NCI-H1105 (cell line): ENCODE measurements at places on chromosomes 11 and 22.

GRCh38 chr11:17840101-17840548 is 105.5 kb downstream of the KCNC1 start:
- DNase-seq = no peak

DNA sequence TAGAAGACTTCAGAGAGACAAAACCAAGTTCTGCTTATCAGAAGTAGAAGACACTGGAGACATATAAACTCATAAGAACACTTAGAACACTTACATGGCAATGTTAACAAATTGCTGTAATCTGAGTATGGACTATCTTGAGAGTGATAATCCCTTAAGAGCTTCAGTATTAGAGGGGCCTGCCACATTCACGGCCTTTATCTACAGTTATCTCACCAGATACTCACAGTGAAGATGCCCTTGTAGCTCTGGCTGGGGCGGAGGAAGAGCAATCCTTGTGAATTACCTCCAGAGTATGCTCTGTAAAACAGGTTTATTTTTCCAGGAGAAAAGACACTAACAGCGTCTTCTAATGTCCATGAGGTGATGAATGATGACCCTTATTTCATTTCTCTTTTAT is 762.8 kb downstream of the FAM181B start:
- DNase-seq = peak; percentile 31

DNA sequence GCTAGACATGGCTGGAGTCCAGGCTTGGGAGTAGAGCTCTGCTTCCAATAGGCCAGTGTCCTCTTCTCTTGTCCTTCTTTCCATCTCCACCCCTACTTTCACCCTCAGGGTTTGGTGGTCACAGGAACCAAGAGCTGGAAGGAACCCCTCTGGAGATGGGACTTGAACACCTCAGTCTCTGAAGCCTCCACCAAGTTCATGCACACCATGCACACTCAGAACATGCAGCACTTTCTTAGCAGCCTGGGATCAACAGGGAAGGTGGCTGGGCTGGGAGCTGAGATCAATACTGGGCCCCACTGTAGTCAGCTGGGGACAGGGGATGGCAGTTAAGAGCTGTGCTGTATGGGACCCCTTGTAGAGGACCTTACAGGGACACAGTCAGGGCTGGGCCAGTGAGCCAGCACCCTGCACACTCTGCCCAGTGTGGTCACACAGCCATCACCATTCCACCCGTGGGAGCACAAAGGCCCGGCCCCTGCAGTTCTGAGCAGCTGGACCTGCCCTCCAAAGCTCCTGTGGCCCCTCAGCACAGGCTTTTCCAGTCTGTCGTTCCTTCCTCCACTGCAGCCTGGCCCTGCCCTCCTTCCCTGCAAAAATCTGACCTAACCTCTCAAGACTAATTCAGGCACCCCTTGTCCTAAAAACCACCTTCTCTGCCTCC is 47.7 kb downstream of the GAB4 start:
- DNase-seq = no peak

GRCh38 chr11:43986881-43987280 is 44.4 kb downstream of the C11orf96 start:
- no peak for DNase-seq

DNA sequence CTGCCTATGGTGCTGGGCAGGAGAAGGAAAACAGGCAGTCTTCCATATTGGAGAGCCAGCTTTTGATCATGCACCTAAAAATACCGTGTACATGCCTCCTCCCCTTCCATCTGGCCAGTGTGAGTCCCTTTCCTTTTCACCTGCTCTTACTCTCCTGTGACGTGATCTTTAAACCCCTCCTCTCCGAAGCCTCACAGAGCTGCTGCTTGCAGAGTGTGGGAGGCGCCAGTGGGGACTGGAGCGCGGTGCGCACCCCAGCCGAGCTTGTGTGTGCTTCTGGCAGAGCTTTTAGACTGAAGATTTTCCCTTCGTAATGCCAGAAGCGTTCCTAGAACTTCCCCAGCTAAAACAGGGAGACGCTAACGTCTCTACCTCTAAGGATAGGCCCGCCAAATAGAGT is 29.8 kb downstream of the MUC6 start:
- DNase-seq = no peak

- DNase-seq = no peak
Measured at GRCh38 chr11:34758262-34758661, 137.4 kb downstream of the EHF start.

- DNase-seq = no peak
Measured at GRCh38 chr11:64801158-64801464, 1.9 kb downstream of the MAP4K2 start.

GRCh38 chr11:5666402-5666793 is 18.5 kb downstream of the TRIM5 start:
- no peak for DNase-seq

DNA sequence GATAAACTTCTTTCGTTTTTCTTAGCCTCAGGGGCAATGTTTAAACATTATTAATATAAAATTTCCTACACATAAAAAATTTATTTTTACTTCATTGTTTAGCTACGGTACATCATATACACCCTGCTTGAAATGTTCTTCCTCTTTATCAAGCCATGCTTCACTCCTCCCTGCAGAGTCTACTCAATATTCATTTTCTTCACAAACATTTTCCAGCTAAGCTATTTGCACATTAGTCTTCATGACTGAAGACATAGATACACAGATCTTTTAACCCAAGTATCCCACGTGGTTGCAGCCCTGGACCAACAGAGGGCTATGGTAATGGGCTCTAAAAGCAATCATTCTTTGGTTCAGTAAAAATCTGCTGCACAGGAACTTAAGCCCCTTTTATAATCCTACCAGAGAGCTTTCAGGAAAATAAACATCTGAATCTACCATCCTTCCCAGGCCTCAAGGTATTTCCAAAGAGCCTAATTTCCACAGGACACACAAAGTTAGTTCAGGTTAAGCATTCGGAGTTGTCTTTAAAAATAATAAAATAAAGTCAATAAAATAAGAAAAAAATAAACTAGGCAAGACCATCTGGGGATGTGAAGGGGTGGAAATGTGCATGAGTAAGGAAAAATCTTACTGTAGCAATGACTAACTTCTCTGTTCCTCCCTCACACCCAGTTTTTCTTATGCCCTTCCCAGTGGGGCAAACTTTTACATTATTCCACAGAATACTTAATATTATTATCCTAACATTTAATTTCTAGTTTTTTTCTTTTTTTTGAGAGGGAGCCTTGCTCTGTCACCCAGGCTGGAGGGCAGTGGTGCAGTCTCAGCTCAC is 21.6 kb upstream of the OR6X1 start:
- DNase-seq = no peak

DNA sequence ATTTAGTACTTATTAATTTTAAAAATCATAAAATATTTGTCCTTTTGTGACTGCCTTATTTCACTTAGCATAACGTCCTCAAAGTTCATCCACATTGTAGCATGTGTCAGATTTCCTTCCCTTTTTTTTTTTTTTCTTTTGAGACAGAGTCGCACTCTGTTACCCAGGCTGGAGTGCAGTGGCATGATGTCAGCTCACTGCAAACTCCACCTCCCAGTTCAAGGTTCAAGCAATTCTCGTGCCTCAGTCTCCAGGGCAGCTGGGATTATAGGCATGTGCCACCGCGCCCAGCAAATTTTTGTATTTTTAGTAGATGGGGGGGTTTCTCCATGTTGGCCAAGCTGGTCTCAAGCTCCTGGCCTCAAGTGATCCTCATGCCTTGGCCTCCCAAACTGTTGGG is 10.6 kb downstream of the RAB6A start:
- no peak for DNase-seq

DNA sequence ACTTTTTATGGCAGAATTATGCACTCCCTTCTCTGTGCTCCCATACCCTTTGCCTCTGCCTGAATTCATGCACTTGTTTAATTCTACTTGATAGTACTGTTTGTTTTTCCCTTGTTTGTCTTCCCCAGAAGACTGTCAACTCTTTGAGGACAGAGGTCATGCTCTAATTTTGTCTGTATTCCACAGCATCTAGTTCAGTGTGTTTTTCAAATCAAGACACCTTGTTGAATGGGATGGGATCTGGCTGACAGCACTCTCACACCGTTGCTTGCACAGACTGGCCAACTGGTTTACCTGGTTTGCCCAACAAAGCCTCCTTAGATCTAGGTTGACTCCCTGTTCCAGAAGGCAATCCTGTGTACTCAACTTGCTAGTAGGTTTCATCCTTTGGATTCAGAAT is 121.2 kb upstream of the TIMP3 start:
- no peak for DNase-seq

DNA sequence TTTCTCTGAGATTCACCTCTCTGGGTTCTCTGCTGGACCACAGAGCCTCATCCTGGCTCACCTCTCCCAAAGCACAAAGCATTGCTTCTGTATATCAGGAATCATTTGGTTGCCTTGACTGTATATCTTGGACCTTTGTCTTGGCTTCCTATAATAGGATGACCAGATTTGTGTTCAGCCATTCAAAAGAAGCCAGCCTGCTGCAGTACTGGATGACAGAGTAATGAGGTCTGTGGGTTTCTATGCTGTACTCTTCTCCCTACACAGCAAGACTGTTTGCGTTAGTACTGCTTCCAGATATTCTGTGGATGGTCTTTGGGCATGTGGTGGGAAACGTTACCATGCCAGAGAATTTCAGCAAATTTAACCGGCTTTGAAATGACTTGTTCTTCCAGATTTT is 39.8 kb downstream of the ARFGAP2 start:
- no peak for DNase-seq

- no peak for DNase-seq
Measured at GRCh38 chr11:35180317-35181233, 41.6 kb downstream of the CD44 start.

GRCh38 chr22:19789406-19789805 is 28.8 kb downstream of the TBX1 start:
- DNase-seq = no peak

- no peak for DNase-seq
Measured at GRCh38 chr11:32428665-32429303, 6.6 kb downstream of the WT1 start.

GRCh38 chr22:39039306-39040126 is 1.1 kb upstream of the APOBEC3F start:
- DNase-seq = no peak

- no peak for DNase-seq
Measured at GRCh38 chr11:134276396-134277182, 410 bp downstream of the GLB1L3 start.

DNA sequence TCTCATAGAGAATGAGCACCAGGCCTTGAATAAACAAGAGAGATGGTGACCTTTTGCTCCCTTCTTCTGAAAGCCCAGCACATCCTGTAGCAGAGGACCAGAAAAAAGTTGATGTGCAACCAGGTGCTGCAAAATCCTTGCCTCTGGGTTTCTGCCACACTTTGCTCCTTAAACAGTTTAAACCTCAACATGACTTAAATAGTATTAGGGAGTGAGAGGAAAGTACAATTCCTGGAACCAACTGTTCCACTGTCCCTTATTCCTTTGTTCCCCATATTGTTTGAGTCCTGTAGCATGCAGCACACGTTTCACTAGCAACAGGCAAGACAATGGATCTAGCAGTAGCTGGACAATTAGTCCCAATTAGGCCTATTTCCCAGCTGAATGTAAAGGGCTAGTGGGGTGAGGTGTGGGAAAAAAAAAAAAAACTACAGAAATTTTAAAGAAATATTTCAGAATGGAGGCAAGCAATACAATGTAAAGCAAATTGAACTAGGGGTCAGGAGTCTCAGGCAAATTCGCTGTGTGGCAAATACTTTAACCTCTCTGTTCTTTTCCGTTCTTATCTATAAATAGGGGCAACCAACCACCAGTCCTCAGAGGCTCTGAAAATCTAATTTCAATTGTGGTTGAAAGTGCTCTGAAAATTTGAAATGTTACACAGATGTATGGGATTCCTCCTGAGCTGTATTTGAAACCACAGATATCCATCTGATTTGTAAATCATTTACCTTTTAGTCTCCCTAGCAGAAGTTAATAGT is 6.6 kb downstream of the MPPED2 start:
- no peak for DNase-seq

DNA sequence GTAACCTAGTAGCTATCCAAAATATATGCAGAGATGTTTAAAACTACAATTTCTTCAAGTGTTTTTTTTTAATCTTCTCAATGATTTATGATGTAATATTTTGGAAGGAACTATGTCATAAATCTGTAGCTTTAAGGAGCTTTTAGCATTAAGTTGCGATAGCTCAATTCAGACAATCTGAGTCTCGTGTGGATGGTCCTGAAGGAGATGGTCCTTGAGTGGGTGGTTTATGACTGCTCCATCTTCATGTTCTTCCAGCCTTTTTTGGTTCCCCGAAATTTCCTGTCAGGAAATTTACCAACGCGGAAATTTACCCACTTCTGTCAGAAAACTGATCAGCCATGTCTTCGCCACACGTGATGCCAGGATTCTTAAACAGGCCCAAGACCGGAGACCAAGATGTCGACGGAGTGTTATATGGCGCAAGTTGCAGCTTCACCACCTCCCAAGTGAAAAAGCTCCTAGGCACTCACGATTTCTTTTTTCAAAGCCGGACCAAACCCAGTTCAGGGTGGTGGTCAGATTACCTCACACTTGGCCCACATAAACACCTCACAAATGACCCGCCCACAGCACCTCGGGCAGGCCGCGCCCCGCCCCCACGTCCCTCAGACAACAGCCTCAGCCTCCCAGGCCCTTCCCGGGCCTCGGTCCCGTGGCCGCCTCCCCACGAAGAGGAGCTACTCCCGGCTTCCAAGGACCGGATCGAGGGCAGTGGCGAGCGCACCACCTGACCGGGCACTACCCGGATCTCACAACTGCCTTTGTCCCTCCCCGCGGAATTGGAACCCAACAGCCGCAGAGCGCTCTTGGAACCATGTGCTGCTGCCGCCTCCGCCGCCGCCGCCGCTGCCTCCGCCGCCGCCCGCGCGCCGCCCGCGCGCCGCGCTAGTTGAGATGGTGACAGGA is at the start of gene MORC2:
MORC2 (minus strand) TSS at position 760 of the 909 bp plus-strand sequence. CDS start 885 bp downstream, outside the sequence.
- no peak for DNase-seq

DNA sequence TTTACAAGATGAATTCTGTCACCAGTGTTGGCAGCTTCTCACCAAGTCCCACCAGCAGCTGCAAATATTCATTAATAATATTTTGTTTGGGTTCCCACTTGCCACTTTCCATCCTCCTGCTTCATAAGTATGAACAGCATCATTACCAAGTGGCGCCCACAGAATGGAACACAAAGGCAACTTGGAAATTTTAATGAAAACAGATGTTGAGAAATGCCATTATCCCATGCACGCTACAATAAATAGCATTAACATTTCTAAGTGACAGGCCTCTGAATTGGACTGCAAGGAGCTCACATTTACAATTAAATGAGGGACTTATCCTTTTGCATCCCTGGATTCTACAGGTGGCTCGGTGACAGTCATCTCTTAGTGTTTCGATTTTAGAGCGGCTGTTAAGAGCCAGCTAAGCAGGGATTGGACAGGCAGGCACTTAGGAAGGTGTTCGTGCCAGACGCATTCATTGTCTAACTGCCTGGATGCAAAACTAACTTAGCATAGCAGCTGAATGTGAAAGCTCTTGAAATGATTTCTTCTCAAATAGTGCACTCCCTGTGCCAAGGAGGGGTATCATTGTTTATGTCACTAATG is 170.3 kb downstream of the KIRREL3 start:
- peak; percentile 97 for DNase-seq
